ENCODE measurements at places on chromosomes 13 and 19.

DNA sequence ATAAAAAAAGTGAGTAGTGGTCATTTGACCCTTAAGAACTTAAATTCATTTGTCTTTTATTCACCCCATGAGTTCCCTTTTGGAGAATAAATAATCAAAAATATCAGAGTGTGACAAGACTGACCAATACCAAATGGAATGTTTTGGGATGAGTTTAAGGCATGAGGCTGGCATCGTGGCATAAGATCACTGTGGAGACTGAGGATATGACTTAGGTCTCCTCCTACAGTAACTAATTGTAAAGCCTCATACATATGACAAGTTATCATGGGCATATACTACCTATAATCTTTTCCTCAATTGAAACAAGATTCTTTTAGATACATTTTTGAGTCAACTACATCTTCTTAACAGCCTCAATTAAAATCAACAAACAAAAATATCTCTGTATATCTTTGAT lies 782.0 kb downstream of the SLITRK1 start:
- DNase-seq: no peak

- no peak for DNase-seq
Measured at GRCh38 chr19:2054763-2055162, 3.7 kb upstream of the MKNK2 start.

DNA sequence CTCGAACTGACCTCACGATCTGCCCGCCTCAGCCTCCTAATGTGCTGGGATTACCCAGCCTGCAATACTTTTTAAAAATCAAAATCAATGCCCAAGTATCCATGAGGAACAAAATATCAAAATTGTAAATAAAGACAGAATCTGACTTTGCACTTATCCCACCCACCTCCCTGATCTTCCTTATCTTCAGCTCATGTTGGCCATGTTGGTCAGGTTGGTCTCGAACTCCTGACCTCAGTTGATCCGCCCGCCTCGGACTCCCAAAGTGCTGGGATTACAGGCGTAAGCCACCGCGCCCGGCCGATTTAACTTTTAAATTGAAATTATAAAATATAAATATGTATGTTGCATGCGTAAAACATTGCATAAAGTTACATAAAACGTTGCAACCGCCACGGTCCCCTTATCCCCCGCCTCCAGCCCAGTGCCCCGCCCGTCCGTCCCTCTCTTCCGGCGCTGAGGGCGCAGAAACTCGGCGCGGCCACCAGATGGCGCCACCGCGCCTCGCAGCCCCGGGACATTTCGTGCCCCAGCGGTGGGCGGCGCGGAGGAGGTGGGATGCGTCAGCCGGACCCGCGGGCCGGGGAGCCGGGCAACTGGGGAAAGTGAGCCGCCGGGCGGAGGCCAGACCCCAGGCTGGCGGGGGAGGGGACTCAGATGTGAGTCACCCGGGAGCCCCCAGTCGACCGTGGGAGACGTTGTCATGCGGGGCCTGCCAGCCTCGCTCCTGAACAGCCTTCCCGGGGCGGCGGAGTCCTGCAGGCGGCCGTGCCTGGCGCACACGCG lies 1.5 kb upstream of the GADD45B start:
- peak; percentile 82 for DNase-seq

DNA sequence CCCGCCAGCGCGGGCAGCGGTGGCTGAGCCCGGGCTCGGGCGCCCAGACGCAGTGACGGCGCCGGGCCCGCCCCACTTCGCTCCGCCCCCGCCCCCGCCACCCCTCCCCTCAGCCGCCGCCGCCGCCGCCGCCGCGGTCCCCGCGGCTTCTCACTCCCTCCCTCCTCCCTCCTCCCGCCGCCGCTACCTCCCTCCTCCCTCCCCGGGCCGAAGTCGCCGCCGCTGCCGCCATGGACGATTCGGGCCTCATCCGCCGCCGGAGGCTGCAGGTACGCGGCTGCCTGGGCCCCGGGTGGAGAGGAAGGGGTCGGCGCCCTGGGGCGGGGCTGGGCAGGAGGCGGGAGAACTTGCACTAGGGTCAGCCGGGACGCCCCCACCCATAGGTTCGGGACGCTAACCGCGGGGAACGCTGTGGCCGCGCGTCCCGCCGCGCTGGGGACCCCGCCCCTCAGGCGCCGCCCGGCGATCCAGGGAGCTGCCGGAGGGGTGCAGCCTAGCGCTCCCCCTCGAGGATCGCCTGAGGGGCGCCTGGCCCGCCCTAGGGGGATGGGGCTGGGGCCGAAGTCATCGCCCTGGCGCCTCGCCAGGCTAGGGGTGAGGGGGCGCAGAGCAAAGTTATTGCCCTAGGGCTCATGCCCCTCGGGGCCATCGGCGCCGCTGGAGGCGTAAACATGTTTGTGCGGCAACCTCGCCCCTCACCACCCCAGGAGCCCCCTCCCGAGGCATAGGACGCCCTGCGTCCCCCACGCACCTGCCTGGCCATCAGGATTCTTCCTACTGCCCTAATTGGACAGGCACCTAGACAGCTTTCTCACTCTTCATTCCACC lies 427 bp downstream of the RTBDN start:
- peak; percentile 88 for DNase-seq

DNA sequence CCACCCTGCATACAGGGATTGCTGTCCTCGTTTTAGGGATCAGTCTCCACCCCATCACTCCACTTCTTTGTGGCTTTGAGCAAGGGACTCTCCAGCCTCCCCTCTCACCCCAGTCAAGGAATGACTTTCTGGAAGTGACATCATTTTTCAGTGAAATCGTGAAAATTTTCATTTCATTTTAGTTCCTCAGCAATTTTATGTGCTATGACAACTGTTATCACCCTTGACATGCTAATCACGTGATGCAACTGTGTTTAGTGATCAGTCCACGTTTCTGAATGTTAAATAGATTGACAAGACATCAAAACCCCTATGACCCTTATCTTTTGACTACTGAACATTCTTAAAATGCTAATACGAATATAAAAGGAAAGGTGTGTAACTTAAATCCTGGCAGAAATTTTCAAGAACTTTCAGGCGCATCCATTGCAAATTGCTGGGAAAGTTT lies 8.0 kb downstream of the C19orf81 start:
- DNase-seq: peak; percentile 13

DNA sequence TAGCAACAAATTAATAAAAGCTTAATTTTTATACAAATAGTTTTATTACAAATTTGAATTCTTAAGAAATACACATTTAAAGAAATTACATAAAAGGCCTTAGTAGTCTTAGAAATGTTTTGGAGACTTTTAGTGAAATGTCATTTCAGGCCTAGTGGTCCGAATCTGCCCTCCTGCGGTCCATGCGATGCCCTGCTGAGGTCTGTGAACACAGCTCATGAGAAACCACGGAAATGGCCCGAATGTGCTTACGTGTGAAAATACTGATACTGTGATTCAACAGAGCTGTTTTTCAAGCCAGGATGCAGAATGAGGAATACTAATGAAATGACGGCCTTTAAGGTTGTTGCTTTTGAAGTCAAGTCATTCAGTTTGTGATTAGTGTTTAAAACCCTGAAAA lies 157.9 kb downstream of the COL4A1 start:
- DNase-seq: no peak

DNA sequence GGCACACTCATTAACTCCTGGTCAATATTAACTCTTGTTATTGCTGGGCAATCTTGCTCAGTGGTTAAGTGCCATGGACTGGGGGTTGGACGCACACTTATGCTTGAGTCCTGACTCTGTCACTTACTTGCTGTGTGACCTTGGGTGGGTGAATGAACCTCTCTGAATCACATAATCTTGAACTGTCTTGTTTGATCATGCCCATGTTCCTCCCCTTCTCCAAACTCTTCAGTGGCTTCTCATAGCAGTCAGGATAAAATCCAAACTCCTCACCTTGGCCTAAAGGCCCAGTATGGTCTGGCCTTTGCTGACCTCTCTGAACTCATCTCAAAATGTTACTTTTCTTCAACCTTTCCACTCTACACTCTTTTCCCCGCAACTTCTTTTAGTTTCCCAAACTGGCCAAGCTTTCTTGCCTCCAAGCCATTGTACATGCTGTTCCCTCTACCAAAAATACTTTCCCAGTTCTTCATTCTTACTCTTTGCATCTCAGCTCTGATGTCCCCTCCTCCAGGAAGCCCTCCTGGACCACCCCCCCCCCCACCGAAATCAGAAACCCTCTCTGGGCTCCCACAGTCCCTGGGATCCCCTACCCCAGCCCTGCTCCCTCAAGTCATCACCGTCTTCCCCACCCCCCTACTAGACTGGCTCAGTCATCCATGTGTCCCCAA lies 2.4 kb downstream of the MYPOP start:
- DNase-seq: no peak

DNA sequence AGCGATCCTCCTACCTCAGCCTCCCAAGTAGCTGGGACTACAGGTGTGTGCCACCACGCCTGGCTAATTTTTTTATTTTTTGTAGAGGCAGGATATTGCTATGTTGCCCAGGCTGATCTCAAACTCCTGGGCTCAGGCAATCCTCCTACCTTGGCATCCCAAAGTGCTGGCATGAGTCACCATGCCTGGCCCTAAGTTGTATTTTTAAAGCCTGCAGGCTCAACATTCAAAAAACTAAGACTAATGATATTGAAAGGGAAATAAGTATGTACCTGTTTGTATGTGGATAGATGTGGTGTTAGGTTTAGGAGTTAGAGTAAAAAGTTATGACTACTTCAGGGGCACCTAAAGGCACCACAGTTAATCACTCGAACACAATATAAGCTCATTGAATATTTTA lies 5.4 kb upstream of the IPO5 start:
- no peak for DNase-seq

DNA sequence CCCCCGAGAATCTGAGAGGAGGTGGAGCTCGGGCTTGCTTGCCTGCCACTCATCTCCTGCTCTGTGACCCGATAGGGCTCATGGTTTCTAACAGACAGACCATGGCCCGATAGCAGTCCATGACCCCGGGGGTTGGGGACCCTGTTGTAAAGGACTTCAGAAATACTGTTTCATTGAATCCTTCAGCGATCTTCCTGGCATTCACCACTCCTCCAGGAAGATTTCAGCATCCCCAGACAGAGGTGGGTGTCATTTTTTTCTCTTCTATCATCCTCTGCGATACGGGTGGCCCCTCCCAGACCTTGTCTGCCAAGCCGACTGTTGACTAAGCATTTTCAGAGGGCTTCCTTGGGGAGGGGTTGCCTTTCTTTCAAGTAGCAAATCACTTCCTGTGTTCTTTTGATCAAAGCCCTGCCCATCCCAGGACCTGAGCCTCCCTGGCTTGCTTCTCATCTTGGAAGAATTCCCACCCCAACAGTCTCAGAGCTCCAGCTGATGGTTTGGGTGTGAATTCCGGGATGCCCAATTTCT lies 1.7 kb downstream of the MYO1F start:
- DNase-seq: no peak

DNA sequence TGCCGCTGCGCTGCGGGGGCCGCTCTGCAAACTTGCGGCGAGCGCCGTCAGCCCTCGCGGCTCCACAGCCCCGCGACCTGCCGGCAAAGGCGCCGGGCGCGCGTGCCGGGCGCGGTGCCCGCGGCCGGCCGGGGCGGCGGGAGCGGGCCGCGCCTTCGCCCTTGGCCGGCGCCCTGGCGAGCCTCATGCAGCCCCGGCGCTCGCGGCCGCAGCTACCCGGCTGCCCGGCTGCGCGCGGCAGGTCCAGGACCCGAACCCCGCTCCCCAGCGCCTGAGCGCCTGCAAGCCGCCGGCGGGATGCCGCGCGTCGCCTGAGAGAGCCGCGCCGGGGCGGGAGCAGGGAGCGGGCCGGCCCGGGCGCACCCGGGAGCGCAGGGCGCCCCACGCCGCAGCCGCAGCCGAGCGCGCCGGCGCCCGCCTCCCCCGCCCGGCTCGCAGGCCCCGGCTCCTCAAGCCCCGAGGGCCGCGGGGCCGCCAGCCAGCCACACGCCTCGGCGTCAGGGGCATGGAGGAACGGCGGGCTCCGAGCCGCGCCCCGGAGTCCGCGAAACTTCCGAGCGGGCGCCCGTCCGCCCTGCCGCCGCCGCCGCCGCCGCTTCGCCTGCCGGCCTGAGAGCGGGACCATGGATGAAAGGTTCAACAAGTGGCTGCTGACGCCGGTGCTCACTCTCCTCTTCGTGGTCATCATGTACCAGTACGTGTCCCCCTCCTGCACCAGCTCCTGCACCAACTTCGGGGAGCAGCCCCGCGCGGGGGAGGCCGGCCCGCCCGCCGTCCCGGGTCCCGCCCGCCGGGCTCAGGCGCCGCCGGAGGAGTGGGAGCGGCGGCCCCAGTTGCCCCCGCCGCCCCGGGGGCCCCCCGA lies 564 bp downstream of the HS6ST3 start:
- peak; percentile 78 for DNase-seq

DNA sequence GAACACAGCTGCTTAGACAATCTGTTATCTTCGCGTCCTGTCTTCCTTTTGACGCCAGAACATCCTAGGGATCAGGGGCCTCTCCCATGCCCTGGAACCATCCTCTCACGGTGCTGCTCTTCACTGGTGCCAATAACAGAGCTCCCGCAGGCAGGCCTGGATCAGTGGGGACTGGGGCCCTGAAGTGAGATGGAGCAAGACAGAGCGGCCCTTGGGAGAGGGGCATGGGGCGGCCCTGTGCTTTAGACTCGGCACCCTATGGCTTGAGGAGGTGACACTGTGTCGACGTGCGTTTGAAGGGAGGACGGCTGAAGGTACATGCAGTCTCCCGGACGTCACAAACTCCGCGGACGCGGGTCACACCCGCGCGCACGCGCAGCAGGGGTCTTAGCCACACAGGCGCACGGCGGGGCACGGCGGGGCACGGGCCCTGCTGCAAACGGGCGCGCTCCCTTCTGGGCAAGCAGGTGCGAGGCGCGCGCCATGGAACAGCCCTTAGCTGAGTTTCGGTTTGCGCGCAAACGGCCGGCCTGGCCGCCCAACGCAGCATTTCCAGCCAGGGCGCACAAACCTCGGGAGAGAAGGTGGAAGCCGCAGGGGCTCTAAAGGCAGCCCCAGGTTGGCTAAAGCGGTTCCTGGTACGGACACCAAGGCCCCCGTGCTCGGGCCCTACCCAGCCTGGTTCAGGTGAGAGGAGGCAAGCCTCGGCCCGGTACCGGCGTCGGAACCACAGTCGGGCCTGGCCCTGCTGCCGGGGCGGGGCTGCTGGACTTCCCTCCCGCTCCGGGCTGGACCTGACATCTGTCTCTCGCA lies 16.5 kb upstream of the RNF17 start:
- no peak for DNase-seq

DNA sequence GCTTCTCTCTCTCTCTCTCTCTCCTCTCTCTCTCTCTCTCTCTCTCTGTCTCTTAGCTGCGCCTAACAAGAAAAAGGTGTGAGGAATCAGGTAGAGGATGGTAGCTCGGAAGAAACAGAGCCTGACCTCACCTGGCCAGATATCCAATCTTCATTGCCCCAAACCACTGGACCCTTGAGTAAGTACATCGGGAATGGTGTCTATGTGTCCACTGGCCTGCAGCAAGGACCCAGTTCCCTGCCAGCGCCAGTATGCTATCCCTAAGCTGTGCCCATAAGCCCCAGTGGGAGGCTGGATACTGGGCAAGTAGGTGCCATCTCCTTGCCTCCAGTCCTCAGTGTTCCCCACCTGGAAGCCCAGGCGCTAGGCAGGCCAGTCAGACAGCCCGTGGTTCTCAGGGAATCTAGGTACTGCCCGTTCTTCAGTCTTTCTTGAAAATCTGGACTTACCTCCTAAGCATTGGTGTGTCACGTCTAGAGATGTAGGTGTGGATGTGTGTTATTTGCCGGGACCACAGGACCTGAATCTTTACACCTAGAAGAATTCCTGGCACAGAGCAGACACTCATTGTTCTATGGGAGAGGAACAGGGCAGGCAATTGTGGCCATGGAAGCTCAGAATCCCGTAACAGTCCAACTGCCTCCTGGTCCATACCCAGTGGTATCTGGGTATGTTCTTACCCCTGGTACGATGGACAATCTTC lies 7.3 kb downstream of the URAD start:
- DNase-seq: no peak

Data from posterior cingulate gyrus (tissue), 11 donors.